Stimulated activated CD4-positive, alpha-beta T cell treated with anti-CD3 and anti-CD28 coated beads, Interleukin-4, amount 100 ng/mL, for 4 hours (primary cell): ENCODE measurements at places on chromosomes 6 and 20.

DNA sequence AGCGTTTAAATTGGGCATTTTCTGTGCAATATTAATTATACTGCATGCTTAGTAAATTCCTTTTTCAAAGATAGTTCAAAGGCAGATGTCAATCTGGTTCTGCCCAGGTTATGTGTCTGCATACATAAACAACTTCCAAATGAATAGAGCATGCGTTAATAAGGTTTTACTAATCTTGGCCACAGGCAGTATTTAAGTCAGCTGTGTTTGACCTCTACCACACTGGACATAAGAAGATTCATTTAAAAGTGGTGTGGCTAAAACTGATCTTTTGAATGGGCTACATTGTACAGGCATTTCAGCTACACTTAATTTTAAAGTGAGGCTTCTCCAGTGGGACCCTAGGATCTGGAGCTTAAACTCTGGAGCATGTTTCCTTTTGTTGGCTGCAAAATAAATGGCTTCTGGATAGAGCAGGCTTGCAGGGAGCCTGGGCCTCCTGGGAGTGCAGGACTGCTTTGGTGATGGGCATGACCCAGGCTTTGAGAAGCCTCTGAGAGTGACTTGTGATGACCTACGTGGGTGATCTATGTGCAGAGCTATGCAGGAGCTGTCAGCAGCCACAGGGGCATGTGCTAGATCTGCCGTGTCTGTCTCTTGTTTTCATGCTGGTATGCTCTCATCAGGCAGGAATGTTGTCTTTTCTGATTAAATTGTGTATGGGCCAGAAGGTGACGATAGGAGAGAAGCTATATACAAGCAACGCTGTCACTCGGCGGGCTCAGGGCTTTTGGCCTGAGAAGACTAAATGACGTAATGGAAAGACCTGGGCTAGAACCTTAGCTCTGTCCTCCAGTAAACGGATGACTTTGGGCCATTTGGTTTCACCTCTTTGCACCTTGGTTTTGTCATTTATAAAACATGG is 331.2 kb downstream of the QKI start:
- DNase-seq: no peak

- DNase-seq: no peak
Observed at GRCh38 chr6:9801249-9801754, 613.6 kb downstream of the TFAP2A start.

DNA sequence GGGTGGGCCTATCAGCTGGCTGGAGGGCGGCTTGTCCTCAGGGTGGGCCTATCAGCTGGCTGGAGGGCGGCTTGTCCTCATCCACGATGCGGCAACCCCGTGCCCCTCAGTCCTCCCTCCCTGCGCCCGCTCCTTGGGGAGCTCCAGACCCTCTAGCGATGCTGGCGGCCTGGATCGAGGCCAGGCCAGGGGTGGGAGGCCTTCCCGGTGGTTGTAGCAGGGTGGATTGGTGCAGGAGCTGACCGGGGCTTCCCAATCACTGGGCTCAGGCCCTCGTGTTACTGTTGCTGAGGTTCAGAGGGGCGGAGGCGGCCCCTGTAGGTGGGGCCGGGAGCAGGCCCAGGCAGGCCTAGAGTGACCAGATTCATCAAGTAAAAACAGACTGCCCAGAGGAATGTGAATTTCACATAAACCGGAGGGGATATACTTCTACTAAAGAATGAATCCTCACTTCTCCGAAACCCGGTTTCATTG is 8.8 kb downstream of the SLC17A9 start:
- no peak for DNase-seq

GRCh38 chr6:85452441-85452881 is 2.6 kb downstream of the NT5E start:
- DNase-seq: no peak

DNA sequence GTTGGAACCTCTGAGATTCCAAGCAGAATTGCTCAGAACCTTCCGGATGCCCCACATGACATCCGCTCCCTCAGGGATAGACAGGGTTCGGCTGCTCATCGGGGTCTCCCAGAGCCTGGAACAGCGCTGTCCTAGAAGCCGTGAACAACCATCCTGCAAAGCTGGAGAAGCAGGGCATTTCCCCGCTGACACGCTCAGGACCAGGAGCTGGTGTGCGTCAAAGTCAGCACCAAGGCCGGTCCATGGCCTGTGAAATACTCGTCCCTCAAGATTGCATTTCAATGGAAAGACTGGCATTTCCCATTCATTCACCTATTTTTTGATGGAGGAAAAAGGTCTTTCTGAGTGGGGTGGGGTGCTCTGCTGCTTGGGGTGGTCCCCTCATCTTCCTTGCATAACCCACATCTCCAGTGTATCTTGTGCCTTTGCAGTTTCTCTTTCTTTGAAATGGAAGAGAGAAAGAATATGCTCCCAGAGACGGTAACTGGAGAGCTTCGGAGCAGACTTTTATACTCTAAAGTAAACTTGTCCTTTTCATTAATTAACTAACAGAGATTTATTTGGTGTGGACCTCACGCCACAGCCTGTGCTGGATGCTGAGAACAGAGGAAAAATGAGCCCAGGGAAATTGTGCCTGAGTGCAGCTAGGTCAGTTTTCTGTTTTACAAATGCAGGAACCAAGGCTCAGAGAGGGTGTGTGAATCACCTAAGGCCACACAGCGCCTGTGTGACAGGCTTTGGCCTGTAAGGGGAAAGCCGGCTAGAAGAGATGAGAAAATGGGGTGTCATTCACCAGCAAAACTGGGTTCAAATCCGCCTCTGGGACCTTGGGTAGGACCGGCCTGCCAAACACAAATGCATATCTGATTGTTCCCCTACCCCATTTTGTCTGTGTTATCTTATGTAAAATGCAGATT is 52.4 kb downstream of the RBM38 start:
- DNase-seq: no peak

GRCh38 chr20:48294942-48295341 is 509.7 kb upstream of the SULF2 start:
- DNase-seq: no peak

GRCh38 chr6:7912736-7913517 is 2.3 kb upstream of the TXNDC5 start:
- no peak for DNase-seq

DNA sequence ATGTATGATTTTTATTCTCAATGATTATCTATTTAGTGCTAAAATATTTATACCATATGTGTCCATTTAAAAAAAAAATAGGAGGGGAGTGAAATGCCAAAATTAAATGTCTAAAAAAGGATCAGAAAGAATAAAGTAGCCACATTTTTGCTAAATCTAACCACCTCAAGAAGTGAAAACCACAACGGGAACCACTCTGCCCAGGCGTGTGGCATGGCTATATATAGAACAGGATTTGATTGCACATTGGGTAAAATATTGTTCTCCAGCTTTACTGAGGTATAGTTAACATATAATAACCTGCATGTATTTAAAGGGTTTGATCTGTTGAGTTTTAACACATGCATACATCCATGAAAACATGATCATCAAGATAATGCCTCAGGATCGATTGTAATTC is 19.0 kb upstream of the AFDN start:
- DNase-seq: no peak

DNA sequence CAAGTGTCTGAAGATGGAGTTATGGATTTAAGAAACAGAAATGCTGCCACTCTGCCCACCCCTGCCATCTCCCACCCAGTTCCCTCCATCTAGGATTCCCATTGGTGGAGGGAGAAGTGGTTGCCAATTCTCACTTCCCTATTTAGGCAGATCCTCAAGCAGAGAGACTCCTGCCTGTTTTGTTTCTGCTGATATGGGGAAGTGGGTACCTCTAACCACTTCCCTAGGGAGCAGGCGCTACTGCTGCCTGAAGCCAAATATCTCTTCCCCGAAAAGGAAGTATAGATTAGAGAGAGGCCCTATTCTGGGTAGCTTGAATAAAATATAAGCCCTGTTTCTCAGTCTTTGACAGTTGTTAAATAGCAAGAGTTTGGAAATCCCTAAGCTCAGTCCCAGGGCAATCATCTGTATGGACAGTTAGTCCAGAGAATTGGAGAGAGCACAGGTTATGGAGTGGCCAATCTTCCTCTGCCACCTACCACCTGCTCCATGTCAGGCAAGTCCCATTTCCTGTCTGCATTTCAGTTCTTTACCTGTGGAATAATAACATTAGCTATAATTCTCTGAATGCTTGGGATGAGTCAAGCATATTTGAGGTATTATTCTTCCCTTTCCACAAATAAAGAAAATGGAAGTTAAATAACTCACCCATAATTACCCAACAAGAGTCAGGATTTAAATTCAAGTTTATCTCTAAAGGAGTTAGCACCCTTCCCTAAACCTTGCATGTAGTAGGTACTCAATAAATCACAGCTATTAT is 2.6 kb upstream of the ADGB start:
- no peak for DNase-seq

- DNase-seq: no peak
Observed at GRCh38 chr20:38979434-38979833, 17.3 kb downstream of the DHX35 start.

DNA sequence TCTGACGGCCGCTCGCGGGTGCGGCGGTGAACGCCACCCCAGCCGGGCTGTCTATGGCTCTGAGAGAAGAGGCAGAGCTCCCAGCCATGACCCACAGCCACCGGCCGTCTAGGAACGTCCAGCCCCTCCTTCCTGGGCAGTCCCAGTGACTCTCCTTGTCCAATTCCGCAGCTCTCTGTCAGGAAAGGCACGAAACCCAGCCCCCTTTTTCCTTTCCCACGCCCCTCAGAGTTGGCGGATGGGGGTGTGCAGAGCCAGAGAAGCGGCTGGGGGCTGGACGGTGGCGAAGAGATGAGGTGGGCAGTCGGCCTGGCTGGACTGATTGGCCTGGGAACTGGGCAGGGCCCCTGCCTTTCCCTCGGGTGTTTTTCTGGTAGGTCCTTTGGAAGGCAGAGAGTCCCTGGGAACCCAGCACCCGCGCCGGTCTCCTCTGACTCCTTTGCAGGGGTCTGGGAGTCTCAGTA is 1.5 kb downstream of the EBF4 start:
- DNase-seq: no peak

DNA sequence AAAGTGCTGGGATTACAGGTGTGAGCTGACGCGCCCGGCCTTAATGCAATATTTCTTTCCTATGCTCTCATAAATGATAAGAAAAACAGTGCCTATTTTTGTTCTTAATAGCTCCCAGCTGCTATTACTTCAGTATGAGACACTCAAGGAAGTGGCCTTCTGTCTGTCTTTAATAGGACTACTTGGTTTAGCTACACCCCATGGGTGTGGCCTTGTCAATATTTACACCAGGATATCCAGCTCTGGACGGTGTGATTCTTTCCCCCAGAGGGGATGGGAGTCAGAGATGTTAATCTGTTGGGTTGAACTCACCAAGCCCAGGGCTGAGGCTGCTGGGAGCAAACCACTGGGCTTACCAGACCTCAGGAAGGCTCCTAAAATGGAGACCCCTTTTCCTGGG is 134.2 kb downstream of the CEP57L1 start:
- no peak for DNase-seq

DNA sequence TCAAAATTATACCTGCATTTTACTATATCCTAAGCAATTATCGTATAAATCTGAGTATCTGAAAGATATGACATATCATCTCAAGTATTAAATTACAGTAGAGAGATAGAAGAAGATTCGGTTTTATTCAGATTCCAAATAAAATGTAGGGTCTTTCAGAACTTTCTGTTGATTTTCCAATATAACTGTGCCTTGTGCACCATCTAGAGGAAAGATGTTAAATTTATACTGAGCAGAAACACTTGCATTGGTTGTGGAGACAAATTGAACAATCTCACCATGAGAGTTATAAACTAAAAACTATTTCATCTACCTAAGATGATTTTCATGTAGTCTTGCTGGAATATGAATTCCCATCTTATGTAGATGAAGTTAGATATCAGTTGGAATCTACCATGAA is 26.8 kb upstream of the HSF2 start:
- DNase-seq: no peak

GRCh38 chr20:56826705-56827665 is 197.9 kb downstream of the TFAP2C start:
- DNase-seq: no peak

- no peak for DNase-seq
Observed at GRCh38 chr6:132683543-132683942, 24.6 kb upstream of the TAAR1 start.

DNA sequence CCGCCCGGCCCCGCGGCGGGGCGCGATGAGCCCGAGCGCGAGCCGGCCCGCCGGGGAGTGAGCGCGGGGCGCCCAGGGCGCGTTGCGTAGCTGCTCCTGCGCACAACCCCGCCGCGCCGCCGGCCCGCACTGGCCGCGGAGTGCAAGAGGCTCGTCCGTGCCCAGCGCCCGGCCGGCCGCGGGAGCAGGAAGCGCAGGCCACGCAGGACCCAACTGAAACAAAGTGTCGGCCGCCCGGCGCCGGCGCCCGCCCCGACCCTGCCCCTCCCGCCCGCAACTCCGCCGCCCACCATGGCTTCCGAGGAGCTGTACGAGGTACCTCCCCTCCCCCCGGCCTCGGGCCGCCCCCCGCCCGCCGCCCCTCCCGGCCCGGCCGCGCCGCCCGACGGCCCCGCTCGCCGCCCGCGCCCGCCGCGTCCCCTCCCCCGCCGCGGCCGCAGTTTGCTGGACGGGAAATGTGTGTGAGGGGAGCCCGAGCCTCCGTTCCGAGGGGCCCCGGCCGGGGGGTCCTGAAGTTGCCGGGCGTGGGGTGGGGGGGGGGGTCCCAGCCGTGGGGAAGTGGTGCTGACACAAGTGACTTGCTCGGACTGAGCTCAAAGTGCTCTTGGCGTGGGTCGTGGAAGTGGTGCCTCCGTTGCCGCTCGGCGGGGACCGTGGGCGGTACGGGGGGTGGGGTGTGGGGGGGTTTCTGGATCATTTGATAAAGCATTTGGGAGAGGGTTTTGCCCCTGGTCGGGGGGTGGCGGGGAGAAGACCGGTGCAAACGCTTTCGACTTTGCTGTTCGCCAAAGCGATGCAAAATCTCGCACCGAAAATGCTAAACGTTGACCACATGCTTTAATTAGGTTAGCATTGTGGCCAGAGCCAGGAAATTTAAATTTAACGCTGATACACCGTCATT is 539 bp downstream of the CDYL start:
- peak; percentile 30 for DNase-seq

GRCh38 chr20:42549496-42549895 is 640.2 kb downstream of the PTPRT start:
- no peak for DNase-seq

- no peak for DNase-seq
Observed at GRCh38 chr6:37481711-37482605, 17.7 kb downstream of the CCDC167 start.

GRCh38 chr6:133553652-133554051 is 312.5 kb downstream of the EYA4 start:
- DNase-seq: no peak

DNA sequence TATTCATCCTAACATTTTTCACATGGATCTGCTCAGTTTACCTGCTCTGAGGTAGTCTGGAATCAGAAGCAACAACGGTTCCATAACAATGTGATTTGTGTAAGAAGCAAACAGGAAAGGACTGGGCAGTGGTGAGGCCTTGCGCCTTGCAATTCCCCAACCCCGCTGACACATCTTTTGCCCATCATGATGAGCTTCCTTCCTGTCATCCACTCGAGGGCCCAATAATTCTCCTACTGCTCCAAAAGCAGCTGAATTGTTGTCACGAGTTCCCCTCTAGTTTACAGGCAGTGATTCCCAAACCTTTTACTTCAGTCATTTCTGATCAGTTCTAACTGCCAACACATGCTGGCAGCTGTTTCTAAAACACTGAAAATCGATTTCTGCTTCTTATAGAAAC is 22.9 kb downstream of the STX7 start:
- no peak for DNase-seq
